SW 1271 (cell line): ENCODE measurements at places on chromosomes 1 and 21.

GRCh38 chr1:59481881-59482505, 185.1 kb downstream of the FGGY start:
- no peak for DNase-seq

DNA sequence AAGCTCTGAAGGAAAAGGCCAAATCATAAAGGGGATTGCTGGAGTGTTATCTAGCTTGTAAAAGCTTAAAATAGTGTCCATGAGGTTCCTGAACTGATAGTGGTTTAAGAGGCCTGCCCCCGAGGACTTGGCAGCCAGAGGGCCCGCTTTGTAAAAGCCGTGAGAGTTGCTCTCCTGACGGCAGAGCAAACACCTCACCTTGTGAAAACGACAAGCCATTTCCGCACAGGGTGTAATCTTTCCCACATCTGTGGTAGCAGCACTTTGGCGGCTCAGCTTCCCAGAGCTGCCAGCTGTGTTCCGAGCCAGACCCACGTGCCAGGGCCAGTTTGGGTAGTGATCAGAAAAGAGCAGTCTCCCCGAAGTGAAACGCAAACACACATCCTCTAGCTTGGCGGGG, 37.0 kb downstream of the SERBP1 start:
- DNase-seq, result no peak

- peak; percentile 19 for DNase-seq
Measured at GRCh38 chr1:147669469-147670318, 630 bp downstream of the ACP6 start.

- no peak for DNase-seq
Measured at GRCh38 chr1:232335741-232336293, 294.1 kb downstream of the SIPA1L2 start.

DNA sequence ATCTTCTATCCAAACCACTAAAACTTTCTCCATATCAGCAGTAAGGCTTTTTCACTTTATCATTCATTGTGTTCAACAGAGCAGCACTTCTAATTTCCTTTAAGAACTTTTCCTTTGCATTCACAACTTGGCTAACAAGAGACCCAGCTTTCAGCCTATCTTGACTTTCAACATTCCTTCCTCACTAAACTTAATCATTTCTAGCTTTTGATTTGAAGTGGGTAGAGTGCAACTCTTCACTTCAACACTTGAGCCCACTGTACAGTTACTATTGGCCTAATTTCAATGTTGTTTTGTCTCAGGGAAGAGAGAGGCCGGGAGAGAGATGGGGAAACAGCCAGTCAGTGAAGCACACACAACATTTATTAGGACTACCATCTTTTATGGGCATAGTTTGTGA, 2.0 kb downstream of the UBE2G2 start:
- no peak for DNase-seq

- DNase-seq, result no peak
Measured at GRCh38 chr1:145908653-145909052, 1.2 kb downstream of the ITGA10 start.

- no peak for DNase-seq
Measured at GRCh38 chr1:233485809-233486398, 128.0 kb upstream of the KCNK1 start.

DNA sequence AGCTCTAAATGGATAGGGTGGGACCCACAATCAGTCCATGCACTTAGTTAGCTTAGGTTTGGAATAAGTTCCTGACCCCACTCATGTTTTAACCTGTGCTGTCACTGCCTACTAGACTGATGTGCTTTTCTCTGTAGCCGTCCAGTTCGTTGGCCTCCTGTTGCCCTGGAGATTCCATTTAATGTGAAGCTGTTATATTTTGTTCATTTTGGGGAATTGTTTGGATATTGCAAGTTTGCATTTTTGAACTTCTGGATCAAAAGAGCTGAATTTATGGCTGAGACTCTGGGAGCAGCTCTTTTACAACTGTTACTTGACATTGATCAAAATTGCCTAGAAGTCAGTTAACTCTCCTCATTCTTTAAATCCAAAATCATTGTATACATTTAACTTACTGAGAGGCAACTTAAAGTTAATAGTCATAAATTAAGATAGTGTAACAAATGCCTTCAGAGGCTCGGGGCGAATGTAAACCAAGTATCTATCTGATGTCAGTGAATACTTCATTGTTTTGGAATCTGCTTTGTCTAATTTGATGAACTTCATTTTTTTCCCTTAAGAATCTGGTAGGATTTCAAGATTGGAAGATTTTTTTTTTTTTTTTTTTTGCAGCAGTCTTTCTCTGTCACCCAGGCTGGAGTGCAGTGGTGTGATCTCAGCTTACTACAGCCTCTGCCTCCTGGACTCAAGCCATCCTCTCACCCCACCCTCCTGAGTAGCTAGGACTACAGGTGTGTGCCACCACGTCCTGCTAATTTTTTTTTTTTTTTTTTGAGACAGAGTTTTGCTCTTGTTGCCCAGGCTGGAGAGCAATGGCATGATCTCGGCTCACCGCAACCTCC, 38.1 kb downstream of the MIGA1 start:
- DNase-seq, result no peak

DNA sequence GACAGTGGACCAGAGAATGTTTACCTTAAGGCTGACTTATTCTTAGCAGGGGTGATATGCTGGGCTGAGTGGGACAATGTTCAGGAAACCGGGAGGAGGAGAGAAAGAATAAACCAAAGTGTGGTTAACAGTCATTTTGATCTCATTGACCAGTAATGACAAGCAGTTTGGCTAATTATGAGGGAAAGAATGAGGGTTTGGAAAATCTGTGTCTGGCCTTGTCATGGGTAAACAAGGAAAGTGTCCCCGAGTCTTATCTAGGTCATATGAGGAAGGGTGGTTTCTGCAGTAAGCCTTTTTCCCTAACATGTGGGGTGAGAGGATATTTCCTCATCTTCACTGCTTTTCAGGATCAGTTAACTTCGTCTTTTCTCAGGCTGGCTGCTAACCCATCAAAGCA, 155.0 kb downstream of the TPR start:
- DNase-seq, result no peak

- DNase-seq, result no peak
Measured at GRCh38 chr1:74681851-74682250, 8.3 kb upstream of the ERICH3 start.

DNA sequence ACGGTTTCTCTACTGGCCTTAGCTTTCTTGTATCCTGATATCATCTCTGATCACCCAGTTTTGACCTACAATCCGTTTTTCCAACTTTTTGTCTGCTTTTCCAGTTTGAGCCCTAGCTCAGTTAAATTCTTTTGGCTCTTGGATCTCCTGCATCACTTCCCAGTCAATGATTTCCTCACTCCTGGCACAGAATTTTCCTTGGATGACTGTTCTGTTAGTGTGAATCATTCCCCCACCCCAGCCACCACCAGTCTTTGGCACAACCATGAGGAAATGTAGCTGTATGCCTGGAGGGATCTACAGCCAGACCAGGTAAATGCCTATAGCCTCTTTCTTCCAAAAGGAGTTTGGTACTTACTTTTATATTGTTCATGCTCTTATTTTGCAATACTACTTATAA, 187.2 kb upstream of the PTGFR start:
- no peak for DNase-seq

- DNase-seq, result no peak
Measured at GRCh38 chr21:35273333-35273732, 224.2 kb upstream of the RUNX1 start.

DNA sequence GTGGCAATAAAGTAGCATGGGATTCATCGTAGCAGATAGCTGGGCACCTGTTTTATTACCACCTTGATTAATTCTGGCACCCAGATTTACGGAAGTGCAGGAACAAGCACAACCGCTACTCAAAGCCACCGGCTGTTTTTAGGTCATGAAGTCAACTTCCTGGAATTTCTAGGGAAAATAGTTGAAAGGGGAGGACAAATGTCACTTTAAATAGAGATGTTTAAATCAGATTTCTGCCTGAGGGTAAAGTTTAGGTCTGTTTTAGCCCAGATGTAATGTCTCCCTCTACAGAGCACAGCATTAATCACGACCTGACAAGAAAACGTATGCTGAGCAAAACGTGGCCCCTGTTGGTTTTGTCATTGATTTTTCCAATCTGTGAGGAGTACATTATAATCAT, 8.0 kb downstream of the ADGRL2 start:
- DNase-seq, result no peak
